ENCODE measurements at places on chromosomes 1 and 21. TPM values are rescaled to one million over a fixed set of nuclear protein-coding genes. Genes with fewer than 3 reads are reported as not detected.

The CNKSR1 gene
- total RNA-seq = 23.1 TPM

The RNF187 gene
- 183 TPM for total RNA-seq

- peak; percentile 97 for DNase-seq
These were observed at the start of gene PPP1R15B for GRCh38 chr1:204411451-204412204. PPP1R15B (minus strand) TSS chr1:204411817; CDS start chr1:204411411, 406 bp downstream.

DNA sequence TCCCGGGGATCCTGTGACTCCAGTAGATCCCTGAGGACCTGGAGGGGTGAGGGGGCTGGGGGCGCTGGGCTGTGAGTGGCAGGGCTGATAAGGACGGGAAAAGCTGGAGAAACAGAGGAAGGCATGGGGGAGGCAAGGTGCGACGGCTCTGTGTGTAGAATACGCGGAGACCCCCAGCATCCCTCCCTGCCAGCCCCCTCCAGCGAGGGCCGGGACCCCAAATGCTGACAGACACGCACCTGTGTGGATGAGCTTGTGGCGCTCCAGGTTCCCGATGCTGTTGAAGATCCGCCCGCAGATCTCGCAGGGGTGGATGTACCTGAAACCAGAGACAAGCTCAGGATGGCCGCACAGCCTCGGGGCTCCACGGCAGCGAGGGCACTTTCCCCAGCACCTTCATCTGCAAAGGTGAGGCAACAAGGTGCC is 53.0 kb upstream of the RIPK4 start:
- peak; percentile 45 for DNase-seq

GRCh38 chr1:196462086-196462485 is 146.2 kb downstream of the KCNT2 start:
- no peak for DNase-seq

DNA sequence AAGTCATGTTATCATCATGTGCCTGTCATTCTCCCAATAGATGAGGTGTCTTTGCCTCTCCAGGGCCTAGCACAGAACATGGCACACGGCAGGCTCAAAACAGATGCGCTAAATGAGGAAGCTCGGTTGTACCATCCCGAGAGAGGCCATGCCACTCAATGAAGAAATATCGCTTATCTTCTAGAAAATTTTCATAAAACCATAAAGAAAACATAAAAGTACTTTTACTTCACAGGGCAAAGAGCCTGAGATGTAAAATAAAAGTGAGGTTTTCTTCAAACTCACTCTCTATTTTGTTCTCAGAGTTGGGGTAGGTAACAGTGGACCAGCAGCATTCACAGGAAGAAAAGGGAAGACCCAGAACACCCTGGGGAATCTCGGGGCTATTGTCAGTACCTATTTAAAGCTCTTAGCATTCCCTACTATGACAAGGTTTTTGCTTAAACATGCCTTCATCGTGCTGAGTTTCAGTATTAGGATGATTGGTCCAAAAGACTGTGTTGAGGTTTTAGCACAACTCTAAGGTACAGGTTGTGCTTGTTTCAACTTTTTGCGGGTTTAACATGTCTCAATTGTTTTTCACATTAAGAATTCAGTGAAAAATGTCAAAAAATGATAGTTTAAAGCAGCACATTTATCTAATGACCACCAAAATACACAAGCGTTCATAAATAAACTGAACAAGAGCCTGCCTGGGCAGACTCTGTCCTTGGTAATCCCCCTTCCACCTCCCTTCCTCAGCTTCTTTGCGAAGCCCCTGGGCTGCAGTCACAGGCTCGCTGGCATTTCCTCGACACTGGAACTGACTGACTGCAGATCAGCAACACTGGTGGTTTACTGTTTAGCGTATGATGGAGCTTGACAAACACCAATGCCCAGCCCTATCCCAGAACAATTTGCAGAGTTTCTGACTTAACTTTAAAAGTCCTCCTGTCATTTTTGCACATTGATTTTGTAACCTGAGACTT is 55.6 kb downstream of the COQ8A start:
- peak; percentile 50 for DNase-seq

DNA sequence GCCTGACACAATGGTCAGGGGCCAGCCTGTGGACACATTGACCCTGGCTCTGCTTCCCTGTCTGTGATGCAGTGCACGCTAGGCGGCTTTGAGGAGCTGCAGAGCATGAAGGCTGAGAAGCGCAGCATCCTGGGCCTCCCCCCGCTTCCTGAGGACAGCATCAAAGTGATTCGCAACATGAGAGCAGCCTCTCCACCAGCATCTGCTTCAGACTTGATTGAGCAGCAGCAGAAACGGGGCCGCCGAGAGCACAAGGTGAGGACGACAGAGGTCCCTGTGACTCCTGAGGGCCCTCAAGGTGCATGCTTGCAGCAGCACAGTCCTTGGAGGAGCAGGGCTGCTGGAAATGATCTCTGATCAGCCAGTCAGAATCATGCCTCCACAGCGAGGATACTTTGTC is 8.6 kb downstream of the STRIP1 start:
- DNase-seq = no peak

GRCh38 chr21:17045214-17045853 is 467.5 kb upstream of the CXADR start:
- DNase-seq = peak; percentile 24

DNA sequence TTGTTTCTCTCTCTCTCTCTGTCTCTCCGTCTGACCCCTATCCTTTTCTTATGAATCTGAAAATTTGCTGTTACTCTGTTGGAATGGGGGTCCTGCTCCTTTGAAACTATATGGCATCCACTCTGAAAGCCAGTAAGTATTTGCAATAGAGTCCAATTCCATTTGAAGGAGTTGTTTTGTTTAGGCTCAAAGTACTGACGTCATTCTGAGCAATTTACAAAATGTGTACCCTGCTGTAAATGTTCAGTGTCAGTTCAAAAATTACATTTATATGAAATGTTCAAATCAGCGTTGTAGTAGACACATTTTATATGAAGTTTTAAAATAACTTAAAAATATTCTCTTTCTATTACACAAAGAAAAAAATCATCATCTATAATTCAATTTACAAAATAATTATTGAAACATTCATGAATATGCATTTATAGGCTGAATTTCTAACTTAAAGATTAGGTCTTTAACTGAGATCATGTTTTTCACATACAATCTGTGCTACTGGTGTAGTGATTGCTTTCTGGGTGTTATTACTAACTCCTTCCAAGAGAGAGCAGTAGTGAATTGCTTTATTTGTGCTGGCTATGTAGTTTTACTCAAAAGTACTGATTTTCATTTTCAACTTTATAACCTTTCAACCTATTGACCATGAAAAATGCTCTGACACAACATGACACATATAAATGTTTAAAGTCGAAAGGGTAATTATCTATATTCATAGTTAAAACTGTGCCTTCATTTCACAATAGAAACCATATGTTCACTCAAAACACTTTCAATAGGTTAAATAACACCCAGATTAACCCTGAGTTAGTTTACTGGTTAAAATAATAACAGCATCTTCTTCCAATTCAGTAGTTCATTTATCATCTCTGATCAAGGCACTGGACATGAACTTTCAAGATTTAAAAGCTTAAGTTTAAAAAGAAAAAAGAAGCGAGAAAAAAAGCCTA is 253.1 kb upstream of the ADGRL4 start:
- peak; percentile 48 for DNase-seq

DNA sequence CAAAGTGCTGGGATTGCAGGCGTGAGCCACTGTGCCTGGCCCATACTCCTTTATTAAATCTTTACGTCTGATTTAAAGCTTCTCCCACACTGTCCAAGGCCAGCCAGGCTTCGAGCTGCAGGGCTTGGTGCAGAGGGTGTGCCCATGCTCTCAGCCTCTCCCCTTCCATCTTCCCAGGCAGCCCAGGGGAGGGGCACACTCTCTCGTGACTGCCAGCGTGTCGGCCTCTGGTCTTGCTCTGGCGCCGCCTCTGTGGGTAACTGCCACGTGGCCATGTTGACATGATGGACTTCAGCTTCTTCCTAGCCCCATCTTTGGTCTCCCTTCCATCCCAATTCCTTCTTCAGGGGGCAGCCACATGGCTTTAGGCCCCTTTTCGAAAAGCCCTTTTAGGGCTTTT is 4.7 kb downstream of the GPR137B start:
- no peak for DNase-seq

DNA sequence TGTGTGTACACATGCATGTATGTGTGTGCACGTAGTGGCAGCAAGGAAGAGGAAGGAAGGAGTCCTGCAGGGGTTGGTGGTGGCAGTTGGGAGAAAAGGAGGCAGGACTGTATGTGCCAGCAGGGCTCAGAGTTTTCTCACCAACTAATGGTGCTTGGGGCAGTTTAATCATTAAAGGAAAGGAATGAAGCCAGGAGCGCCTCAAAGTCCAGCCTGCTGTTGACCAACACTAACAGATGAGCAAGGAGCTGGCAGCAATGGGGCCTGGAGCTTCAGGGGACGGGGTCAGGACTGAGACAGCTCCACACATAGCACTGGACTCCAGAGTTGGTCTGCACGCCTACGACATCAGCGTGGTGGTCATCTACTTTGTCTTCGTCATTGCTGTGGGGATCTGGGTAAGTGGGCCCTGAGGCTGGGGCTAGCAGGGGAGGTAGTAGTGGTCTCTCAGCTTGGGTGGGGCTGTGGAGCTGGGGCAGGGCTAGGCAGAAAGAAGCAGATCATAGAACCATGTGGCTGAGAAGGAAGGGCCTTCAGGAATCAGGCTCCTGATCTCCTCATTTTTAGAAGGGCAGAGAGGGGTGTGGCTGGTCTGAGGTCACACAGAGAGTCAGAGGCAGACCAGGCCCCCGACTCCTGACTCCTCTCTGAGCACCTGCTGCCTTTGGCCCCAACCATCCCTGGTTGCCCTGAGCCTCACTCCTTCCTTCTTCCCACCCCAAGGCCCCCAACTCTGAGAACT is at the start of gene SLC5A9:
Gene SLC5A9 (plus strand): TSS at position 216 of the 742 bp plus-strand sequence. CDS start 21 bp downstream, at position 237.
- no peak for DNase-seq

DNA sequence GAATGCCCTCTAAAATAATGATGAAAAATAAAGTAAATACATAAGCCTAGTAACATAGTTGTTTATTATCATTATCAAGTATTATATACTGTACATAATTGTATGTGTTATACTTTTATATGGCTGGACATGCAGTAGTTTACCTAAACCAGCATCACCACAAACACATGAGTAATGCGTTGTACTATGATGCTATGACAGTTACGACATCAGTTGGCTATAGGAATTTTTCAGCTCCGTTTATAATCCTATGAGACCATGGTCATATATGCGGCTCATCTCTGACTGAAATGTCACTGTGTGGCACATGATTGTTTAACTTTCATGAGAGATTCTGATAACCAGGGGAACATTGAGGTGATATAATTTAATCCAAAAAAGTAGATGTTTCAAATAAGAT is 352.1 kb downstream of the ST6GALNAC3 start:
- DNase-seq = no peak

- peak; percentile 71 for DNase-seq
These were observed 41.5 kb downstream of the KIAA1614 start for GRCh38 chr1:180954005-180954800.

- no peak for DNase-seq
These were observed 5.2 kb downstream of the TTC22 start for GRCh38 chr1:54795841-54796468.

DNA sequence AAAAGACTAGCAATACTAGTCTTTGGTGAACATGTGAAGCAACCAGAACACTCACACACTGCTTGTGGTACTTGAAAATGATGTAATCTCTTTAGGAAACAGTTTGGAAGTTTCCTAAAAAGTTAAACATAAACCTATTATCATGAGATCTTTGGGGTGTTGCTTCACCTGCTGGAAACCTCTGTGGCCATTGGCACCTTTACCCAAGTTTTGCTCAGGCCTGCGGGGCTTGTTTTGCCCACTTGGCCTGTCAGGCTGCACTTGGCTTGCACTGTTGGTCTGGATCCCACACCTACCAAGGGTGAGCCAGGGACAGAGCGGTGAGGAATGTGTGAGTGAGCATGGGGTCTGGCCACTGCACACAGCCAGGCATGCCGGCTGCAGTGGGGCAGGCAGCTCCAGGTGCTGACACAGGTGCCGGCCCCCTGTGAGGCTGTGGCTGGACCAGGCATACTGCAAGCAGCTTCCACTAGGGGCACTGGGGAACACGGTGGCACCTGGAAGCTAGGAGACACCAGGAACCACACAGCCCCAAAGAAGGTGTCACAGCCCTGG is 14.4 kb upstream of the FNBP1L start:
- DNase-seq = no peak

- DNase-seq = no peak
These were observed 558.2 kb upstream of the PRMT6 start for GRCh38 chr1:106498238-106498637.

- no peak for DNase-seq
These were observed 40.3 kb downstream of the UBE2U start for GRCh38 chr1:64243757-64244080.

DNA sequence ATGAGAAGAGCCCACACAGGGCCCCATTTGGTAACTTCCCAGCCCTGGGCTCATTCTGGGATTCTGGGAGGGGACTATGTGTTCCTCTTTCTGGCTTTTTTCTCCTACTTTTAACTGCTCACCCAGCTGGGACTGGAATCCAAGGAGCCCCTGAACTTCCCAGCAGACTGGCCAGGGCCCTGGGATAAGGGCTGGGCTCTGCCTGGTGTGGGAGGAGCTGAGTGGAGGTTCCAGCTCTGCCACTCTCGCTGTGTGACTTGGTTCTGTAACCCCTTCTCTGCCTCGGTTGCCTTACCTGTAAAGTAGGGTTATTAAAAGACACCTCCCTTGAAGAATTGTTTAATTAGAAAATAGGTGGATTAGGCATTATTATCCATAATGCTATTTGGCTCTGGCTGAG is 19.6 kb upstream of the EPB41 start:
- DNase-seq = no peak

GRCh38 chr1:44707959-44708831 is 22.8 kb downstream of the RNU5D-1 start:
- DNase-seq = peak; percentile 67

GRCh38 chr1:97137862-97138514 is 416.4 kb downstream of the PTBP2 start:
- peak; percentile 2 for DNase-seq
